Dermis blood vessel endothelial cell (primary cell): ENCODE measurements at places on chromosomes 4 and X. TPM values are rescaled to one million over a fixed set of nuclear protein-coding genes. Genes with fewer than 3 reads are reported as not detected.
A peak's percentile ranks its signal among the peaks of the same experiment; 100 is the strongest.

DNA sequence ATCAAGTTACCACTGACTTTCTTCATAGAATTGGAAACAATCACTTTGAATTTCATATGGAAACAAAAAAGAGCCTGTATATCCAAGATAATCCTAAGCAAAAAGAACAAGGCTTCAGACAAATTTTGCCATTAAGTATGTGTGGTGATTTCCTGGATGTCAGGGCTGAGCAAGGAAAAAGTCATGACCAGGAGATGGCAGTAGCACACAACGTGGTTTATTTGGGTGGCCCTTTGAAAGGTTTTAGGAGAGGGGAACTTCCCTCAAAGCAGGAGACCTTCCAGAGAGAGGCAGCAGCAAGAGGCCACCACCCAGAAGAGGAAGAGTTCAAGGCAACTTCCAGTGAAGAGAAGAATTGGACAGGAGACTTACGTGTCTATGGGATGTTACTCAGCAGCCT is 18.1 kb upstream of the ZXDB start:
- peak; percentile 32 for DNase-seq

GRCh38 chr4:128596853-128597252 is 212.6 kb upstream of the JADE1 start:
- no peak for DNase-seq

DNA sequence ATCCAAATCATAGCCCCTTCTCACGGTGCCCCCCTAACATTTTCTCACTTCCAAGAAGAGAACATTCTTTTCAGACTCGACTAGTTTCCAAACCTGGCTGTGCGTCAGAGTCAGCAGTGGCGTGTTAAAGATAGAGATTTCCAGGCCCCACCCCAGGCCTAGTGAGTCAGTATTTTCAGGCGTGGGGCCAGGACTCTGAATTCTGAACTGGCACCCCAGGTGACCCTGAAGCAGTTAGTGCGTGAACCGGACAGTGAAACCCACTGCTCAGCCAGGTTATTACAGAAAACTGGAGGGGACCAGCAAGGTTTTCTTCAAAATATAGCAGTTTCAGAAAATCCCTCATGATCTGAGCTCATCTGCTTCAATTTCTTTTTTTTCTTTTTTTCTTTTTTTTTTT is 35.0 kb upstream of the BCOR start:
- DNase-seq, result peak; percentile 68

- DNase-seq, result no peak
These were observed 10.3 kb downstream of the SPATA4 start for GRCh38 chr4:176185051-176185450.

CXCL11 gene
- 2.0 and 2.7 TPM in 2 replicates for total RNA-seq

GRCh38 chrX:102599951-102600579 is 750 bp downstream of the ARMCX5 start:
- DNase-seq, result peak; percentile 45

GRCh38 chr4:117984366-117984680 is 50.0 kb upstream of the NDST3 start:
- no peak for DNase-seq

- peak; percentile 34 for DNase-seq
These were observed 24.6 kb upstream of the ANTXR2 start for GRCh38 chr4:80097400-80098177.

GRCh38 chr4:119040694-119041185 is 94.9 kb upstream of the MYOZ2 start:
- DNase-seq, result no peak
